ENCODE measurements at places on chromosomes 4 and X. TPM values are rescaled to one million over a fixed set of nuclear protein-coding genes. Genes with fewer than 3 reads are reported as not detected.
A peak's percentile ranks its signal among the peaks of the same experiment; 100 is the strongest.

DNA sequence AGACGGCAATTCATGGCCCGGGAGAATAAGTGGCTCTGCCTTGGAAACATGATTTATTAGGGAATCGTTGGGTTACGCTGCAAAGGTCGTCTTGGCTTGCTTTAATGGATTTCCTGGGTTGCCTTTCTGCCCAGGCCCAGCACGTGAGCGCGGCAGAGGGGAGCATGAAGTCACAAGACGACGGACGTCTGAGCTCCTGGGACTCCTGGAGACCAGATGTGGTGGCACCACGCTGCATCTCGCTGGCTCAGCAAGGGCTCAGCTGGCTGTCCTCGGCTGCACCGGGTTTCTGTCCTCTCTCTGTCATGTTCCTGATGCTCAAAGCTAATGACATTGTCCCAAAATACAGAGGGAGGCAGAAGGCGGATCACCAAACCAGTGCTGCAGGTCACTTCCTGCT lies 61.2 kb downstream of the C4orf50 start:
- DNase-seq: no peak

DNA sequence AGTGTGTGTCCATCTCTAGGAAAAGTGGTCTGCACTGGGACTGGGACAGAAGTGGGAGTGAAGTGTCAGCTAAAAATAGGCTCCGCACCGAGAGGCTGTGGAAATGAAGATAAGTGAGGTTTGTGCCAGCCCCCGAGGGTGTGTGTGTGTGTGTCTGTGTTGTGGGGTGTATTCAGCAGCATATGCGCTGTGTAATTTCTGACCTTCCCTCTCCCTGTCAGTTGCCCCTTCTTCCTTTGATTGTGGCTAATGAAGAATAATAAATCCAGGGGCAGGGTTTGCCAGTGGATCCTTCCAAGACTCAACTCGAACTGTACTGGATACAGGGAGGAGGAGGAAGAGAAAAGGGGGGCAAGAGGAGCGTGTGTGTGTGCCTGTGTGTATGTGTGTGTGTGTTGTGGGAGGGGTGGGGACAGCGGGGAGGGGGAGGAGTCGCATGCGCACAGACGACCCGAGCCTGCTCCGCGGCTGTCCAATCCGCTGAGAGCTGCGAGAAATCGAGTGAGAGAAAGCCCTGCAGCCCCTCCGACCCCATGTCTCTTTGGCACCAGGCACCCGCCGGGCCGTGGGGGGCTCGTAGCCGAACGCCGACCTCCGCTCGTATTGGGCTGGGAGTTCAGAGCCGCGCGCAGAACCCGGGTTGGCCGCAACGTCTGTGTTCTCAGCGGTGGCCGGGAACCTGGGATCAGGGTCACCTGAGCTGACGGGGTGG lies 916 bp upstream of the POU4F2 start:
- no peak for DNase-seq

Gene AADAT
- total RNA-seq: 3.2 TPM

DNA sequence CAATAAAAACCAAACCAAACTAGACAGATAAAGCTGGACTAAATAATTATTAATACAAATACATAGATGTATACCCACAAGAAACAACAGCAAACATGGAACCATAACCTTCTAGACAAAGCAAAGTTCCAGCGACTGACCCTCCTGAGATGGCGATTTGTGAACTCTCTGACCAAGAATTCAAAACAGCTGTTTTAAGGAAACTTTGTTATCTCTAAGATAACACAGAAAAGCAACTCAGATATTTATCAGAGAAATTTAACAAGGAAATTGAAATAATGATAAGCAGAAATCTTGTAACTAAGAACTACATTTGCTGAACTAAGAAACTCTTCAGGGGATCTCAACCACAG lies 23.4 kb upstream of the MTHFD2L start:
- DNase-seq: no peak

DNA sequence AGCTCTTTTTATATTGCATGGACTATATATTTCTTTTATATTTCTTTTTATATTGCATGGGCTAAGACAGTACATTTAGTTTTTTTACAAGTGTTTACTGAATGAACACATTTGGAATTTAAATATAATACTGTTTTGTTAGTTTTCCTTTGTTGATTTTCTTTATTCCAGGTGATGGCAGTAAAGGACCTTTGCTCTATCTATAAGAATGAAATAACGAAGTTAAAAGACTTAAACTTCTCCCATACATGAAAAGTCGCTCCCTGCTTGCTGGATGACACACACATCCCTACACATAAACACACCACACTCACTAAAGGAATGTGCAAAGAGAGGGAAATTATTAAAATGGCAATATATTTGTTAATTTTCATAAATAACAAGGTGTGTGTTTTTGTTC lies 102.5 kb upstream of the ANXA10 start:
- no peak for DNase-seq

DNA sequence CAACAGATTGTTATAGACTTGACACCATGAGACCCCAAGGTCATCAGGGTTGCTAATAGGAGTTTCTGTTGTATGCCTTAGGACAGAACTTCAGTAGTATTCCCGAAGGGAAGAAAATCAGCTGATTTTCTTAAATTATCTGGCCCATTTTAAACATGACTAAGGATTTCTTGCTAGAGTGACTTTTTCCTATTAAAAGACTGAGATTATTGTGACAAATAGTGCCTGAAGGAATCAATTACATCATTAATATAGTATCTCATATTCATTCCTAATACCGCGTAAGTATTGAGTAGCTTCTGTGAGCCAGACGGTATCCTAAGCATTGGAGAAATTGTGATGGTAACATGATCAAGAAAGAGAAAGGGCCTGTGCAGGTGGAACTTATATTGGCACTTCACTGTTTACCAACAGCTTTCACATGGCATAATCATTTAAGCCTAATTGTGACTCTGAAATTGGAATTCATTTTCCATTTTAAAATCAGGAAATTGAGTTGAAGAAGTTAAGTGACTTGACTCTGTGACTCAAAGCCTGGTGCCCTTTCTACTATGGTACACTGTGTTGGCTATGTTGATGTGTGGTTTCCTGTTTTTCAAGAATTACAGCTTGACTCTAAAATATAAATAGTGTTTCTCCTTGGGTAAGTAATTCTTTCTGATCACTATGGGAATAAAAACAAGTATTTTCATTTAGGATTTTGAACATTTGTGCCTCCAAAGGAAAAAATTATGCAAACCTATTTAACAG lies 4.1 kb downstream of the AFF1 start:
- DNase-seq: peak; percentile 40

DNA sequence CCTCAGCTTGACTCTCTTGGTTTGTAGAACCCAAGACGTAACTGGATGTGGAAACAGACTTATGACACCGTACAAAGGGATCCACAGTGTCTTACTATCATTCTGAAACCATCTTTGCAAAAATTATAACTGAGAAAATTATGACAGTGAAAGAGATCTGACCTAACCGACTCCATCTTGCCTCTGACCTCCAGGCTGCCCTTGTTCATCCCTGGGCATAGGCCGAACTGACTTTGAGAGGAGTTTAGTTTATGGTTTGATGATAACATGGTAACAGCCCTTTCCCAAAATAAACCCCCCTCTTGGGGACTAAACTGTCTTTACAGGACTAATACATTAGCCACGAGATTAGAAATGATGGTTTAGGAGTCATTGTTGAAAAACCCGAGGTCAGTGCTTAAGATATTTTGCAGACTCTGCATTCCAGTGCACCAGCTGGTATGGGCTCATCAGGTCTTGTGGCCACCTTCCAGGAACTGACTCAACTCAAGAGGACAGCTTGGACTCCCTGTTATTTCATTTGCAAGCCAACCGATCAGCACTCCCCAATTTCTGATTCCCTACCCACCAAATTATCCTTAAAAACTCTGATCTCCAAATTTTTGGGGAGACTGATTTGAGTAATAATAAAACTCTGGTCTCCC lies 49.6 kb downstream of the CASP3 start:
- DNase-seq: no peak

DNA sequence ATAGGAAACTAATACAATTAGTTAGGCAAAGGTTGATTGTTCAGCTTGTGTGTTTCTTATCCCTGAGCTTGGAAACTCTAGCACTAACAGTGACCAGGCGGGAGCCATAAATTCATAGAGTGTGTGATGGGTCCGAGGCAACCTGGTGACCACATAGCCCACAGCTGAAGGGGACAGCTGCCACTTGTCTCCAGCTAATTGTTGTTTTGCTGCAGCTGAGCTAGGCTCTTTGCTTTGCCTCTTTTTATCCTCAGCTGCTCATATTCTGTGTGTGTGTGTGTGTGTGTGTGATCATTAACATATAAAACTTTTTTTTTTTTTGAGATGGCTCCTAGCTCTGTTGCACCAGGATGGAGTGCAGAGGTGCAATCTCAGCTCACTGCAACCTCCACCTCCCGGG lies 53.2 kb downstream of the DOCK11 start:
- DNase-seq: no peak

DNA sequence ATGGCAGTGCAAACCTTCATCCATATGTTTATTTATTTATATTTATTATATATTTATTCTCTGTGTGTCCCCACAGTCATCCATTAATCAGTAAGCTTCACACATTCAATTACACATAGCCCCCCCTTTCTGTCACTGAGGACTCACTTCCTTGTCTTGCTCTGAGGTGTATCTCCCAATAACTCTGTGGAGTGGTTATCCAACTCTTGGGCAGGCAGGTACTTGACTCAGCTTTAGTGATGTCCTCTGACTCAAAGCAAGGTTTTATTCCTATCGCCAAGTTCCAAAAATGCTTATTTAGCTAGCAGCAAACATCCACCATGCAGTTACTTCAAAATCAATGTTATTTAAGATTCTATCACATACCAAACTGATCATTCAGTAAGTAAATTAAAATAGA lies 25.2 kb upstream of the NDP start:
- no peak for DNase-seq

GRCh38 chrX:123884809-123885408 lies 25.1 kb downstream of the XIAP start:
- DNase-seq: peak; percentile 21

DNA sequence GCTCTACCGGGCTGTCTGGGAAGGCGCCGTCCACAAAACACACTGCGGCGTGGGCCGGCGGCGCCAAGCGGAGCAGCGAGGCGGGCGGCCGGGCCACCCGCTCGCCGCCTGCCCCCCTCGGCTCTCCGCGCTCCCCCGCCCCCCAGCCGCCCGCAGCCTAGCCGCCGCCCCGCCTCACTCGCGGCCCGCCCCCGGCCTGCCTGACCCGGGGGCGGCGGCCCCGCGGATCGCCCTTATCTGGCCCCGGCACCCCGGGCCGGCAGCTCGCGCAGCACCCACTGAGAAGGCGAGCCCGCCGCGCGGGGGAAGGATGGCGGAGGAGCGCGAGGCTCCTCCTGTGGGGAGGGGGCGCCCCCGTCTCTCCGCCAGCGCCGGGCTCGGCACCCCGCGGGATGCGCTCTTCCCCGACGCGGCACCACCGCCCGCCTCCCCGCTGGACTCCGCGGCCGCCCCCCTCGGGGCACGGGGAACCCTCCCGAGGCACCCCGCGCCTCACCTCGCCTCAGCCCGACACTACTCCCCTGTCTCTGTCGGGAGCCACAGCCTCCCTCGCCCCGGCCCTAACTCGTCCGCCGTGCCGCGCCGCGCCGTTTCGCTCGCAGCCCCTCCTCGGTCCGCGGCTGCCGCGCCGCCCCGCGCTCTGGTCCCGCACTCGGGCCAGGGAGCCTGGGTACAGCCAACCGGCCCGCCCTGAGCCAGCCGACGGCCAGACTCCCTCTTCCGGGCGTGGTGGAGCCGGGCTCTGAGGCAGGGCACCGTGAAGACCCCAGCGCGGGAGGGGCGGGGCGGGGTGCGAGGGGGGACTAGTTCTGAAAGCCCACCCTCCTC lies 566 bp downstream of the ATP11C start:
- DNase-seq: no peak

GRCh38 chr4:174451718-174452296 lies 70.5 kb downstream of the HPGD start:
- DNase-seq: no peak

- DNase-seq: no peak
Measured at GRCh38 chr4:6132716-6133115, 67.6 kb downstream of the JAKMIP1 start.

- no peak for DNase-seq
Measured at GRCh38 chr4:113113151-113113550, 63.7 kb downstream of the ANK2 start.

DNA sequence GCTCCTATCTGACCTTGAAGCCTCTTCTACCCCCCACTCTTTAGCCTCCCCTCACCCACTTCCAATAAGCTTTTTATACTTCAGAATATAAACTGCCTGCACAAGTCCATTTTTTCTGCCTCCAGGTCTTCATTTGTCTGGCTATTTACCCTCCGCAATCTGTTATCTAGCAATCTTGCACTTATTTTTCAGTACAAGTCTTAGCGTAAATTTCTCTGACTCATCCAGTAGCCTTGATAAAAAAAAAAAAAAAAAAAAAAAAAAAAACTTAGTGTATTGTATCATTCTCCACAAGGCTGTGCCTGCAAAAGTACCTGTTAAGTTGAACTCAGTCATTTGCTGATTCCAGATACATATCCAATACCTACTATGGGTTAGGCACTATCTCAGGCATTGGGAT lies 219.5 kb upstream of the DKK2 start:
- DNase-seq: no peak

Gene UNC5C
- total RNA-seq: not detected

GRCh38 chr4:73104695-73105094 lies 35.2 kb upstream of the COX18 start:
- DNase-seq: no peak

DNA sequence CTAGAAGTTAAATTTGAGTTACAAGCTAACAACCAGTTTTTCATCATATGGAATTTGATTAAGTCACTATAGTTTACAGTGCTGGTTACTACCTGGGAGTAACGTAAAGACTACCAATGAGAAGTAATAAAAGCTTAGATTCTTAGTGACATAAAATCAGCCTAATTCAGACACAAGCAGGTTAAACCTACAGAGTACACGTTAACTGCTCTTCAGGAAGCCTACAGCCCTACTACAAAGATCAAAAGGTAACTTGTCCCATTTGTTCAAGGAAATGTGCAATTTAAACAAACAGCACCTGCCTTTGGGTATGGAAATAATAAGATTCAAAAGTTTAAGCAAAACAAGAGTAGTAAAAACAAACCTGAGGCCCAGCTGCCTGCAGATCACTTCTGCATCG lies 21.5 kb downstream of the PRSS12 start:
- no peak for DNase-seq

- DNase-seq: no peak
Measured at GRCh38 chrX:129741880-129742758, 3.3 kb downstream of the XPNPEP2 start.

Gene MED14
- total RNA-seq: 47.0 TPM

Gene POU4F2
- total RNA-seq: not detected

GRCh38 chr4:124389591-124389990 lies 322.9 kb downstream of the ANKRD50 start:
- DNase-seq: no peak

DNA sequence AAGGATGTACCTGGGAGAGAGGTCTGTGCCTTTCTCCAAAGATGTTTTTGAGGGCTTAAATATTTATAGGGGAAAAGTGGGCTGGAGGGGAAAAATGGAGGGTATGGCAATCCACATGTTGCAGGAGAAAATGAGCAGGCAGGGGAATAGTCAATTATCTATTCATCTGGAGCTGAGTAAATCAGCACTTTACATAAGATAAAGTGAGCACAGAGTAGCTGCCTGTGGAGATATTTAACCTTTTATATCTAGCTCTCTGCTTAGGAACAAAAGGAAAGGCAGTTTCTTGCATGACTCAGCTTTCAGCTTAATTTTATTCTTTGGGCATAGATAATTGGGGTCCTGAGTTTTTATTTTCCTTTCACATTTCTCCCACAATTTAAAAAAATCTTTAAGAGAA lies 93.6 kb upstream of the NPY2R start:
- DNase-seq: no peak

Gene VEGFC
- total RNA-seq: 8.8 TPM

Gene HPGDS
- total RNA-seq: not detected

- no peak for DNase-seq
Measured at GRCh38 chrX:96985046-96985445, 101.3 kb downstream of the RPA4 start.
